Right ventricle myocardium superior (tissue), 1 donor: ENCODE measurements at places on chromosomes 16 and 17. TPM values are rescaled to one million over a fixed set of nuclear protein-coding genes. Genes with fewer than 3 reads are reported as not detected.

DNA sequence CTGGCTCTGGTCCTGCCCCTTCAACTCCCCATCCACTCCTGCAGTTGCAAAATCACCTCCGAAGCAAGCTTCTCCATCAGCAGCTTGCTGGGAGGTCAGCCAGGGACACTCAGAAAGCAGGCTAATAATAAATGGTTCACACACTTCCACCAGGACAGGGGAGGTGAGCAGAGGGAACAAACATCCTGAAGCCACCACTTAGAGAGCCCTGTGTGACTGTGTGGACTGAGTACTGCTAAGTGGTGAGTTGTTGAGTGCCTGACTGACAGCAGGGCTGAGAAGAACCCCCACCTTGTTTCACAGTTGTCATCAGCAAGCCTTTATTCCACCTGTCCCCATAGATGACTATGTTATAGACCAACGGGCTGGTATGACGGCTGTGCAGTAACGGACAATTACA lies 213.9 kb downstream of the CBLN1 start:
- DNase-seq = no peak

Gene KRTAP1-5
- not detected for total RNA-seq

DNA sequence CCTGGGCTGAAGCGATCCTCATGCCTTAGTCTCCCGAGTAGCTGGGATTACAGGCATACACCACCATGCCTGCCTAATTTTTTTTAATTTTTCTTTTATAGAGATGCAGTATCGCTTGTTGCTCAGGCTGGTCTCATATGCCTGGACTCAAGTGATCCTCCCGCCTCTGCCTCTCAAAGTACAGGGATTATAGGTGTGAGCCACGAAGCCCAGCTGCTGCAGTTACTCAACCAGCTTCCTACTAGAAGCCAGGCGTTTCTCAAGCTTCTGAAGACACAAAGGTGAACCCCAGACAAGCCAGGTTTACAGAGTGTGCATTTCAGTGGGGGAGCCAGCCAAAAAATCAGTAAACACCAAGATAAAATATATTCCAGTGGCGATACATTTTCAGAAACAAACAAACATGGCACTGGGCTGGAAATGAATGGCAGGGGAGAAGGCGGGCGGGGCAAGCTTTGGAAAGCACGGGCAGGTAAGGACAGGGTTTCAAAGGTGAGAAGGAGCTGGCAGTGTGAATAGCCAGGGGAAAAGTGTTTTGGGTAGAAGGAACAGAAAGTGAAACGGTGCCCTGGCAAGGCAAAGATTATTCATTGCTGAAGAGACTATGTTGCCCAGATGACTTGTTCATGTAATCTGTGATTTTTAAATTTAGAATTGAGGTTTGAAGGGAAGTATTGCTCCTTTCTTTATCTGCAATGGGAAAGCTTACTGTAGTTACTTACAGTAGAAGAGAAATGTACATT lies 471.1 kb downstream of the WWOX start:
- DNase-seq = no peak

Gene LGALS9B
- not detected for total RNA-seq

GRCh38 chr16:21161211-21161610 lies 2.7 kb downstream of the LDAF1 start:
- DNase-seq = no peak

Gene C1QL1
- total RNA-seq = 7.3 TPM

DNA sequence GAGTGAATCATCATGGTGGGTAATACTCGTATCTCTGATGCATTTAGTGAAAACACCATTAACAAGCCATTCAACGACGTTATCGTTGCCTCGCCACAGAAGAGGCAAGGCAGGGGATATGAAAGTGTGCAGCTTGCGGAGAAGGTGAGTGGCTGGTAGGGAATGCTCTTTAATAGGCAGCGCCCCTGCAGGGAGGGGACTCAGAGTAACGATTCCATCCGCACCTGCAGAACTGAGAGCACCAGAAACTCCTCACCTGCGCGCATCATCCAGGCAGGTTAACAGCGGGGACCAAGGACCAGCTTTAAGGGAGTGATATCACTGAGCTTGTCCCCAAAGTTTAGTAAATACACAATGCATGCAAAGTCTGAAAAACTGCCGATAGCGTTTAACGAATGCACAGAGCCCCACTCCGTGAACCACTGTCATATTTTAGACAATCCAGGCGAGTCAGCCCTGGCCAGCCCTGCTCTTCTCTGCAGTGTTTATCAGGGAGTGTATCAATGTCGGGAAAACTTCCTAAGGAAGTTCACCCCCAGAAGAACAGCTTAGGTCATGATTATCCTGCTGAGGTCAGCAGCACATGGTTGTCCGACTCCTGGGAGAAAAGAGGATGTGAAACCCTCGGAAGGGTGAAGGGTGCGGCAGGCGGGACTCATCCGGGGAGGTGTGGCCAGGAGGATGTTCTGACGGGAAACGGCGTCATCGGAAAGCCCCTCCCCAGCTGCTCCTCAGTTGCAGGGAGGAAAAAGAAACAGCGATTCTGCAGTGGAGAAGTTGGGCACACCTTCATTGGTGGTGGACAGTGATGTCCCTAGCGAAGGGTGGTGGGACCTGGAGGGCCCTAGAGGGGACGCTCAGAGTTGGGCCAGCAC lies 68.5 kb upstream of the DNAH17 start:
- peak; percentile 87 for DNase-seq

DNA sequence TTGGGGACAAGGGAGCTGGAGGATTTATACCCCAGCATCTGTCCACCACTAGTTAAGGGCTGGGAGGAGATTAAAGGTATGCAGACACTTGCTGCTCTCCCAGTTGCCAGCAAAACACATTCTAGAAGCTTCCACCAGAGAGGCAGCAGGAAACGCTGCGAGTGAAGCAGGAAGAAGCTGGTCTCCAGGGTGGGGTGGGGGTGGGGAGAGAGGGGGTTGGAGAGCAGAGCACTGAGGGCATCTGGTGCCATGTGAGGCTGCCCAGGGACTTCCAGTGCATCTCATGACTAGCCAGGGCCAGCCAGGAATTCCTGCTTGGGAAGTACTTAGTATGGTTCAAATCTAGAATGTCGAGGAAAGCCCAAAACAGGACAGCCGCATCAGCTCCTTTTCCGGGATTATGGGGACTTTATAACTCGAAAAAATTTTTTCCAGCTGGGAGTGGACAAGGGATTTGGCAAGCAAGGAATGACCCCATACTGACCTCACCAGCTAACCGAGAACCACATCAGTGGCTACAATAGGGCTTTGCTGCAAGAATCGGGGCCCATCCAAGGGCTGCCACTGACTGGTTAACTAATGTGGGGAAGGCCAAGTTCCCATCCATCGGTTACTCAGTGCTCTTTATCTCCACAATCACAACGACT lies 26.2 kb upstream of the AXIN2 start:
- peak; percentile 46 for DNase-seq

Gene RHBDL1
- 2.0 TPM for total RNA-seq
